ENCODE measurements at places on chromosomes 11 and 22. TPM values are rescaled to one million over a fixed set of nuclear protein-coding genes. Genes with fewer than 3 reads are reported as not detected.

Gene POTEH
- not detected for total RNA-seq

Gene RTN4RL2
- 0.90 TPM for total RNA-seq

Gene RIMBP3C
- total RNA-seq = 0.63 TPM

Gene CWF19L2
- 41.3 TPM for total RNA-seq

Gene VSIG2
- not detected for total RNA-seq

Gene SNX32
- 1.6 TPM for total RNA-seq

Gene UBE4A
- 25.7 TPM for total RNA-seq

Gene TMPRSS6
- not detected for total RNA-seq
